ENCODE measurements at places on chromosomes 3 and 15.

DNA sequence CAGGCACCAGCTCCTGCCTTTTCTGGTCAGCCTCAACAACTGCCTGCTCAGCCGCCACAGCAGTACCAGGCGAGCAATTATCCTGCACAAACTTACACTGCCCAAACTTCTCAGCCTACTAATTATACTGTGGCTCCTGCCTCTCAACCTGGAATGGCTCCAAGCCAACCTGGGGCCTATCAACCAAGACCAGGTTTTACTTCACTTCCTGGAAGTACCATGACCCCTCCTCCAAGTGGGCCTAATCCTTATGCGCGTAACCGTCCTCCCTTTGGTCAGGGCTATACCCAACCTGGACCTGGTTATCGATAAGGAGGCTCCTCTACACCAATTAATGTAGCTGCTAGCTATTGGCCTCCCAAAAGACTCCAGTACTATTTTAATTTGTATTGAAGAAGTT, 38.9 kb downstream of the TFG start:
- no peak for DNase-seq

GRCh38 chr3:121698476-121698875, 37.8 kb upstream of the HCLS1 start:
- DNase-seq: no peak

DNA sequence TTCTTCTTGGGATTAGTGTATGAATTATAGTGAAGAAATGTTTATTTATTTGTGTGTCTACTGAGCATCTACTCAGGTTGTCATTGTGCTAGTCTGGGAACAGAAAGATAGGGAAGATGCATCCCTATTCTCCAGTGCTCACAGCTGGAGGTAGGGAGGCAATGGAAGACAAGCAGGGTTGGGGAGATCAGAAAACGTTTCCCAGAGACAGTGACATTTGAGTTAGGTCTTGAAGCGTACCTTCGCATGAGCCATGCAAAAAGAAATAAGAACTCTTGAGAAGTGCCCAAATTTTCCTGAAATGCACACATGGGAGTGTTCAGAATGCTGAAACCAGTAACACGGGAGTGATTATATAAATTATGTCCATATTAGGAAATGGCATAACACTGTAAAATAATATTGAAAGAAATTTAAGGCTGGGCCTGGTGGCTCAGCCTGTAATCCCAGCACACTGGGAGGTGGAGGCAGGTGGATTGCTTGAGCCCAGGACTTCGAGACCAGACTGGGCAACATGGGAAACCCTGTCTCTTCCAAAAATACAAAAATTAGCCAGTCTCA, 5.3 kb upstream of the CEMIP start:
- DNase-seq: no peak

DNA sequence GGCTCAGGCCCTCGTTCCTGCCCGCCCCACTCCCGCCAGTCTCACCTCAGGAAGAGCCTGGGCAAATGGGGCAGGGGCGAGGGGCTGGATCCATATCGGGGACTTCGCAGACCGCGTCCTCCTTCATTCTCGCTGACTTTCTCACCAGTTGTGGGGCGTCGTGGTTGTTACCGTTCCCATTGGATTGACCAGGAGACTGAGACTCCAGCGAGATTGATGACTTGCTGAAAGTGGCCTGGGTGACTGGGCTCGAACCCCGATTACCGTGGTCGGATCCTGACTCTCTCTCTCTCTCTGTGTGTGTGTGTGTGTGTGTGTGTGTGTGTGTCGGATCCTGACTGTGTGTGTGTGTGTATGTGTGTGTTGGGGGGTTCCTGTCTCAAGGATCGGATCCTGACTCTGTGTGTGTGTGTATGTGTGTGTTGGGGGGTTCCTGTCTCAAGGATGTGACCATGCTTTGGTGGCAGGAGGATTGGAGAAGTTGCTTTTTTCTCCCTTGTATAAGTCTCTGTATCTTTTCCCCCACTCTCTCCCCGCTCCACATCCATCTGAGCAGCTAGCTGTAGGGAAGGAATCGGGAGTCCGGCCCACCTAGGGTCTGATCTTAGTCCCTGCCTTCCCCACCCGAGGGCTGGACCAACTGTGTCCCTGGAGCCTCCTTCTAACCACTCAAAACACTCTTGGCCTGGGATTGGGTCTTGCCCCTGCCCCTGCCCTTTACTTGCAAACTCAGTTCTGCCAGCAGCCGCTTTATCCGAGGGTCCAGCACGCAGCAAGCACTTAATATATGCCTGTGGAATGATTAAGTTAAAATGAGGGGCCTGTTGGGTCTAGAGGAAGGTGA, 603 bp downstream of the PLEKHO2 start:
- peak; percentile 42 for DNase-seq

DNA sequence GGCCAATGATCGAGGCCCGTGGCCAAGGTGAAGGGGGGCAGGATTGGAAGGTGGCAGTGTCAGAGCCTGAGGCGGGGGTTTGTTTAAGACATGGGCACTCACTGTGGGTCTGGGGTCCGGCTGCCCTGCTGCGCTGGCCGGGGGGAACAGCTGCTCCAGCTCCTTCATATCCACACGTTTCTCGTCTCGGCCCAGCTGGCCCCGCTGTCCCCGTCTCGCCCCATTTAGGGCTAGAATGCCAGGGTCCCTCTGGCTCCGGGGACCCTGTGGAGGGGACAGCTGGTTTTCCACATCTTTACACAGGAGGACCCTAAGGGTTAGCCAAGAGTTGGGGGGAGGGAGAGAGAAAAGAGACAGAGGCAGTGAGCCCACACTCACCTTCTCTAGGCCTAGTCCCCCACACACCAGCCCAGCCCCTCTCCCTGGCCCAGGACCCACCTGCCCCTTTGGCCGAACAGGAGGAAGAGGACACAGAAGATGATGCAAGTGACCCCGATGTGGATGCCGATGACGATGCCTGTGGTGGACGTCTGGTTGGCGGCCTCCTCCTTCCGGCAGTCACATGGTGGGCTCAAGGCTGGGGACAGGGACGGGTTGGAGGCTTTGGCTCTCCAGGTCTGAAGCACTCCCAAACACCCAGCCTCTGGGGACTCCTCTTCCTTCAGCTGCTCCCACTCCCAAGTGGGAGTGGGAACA, 25.0 kb downstream of the RNU5B-1 start:
- DNase-seq: no peak

- peak; percentile 93 for DNase-seq
These were observed at the start of gene CCDC9B for GRCh38 chr15:40340740-40341400. Gene CCDC9B, minus strand, starts transcription at chr15:40340939. Its CDS starts 120 bp downstream, at chr15:40340819.

- no peak for DNase-seq
These were observed 9.5 kb downstream of the LIMD1 start for GRCh38 chr3:45604066-45604465.

DNA sequence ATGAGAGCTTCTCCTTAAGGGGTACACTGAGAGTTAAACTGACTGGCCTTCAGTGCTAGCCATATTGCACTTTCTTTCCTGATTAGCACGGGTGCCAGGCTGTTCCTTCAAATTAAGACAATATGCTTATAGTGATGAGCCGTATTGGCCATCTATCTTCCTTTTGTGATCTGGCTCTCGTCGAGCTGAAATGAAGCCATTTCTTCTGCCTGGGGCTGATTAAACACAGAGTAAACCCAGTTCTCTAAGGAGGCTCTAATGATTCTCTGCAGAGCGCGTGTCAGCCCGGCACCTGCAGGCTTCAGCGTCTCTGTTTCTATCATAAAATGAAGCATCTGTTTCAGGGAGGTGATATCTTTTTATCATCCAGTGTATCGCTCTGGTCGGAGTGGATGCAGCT, 107.5 kb upstream of the NR2F2 start:
- no peak for DNase-seq
